ENCODE measurements at places on chromosomes 16 and 17.

DNA sequence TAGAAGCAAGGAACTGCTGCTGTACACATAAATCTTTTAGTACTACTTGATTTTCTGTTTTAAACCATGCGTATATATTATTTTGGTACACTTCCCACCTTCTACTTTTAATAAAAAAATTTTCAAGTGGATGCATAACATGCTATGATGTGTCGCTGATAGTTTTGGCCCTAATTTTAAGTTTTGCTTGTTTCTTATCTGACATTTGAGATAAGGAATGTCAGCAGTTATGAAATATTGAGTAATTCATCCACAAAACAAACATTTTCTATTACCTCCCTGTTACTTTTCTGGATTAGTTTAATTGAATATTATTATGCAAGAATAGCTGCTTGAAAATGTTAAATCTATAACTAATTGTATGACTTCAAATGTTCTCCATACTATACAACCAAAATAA lies 35.8 kb downstream of the N4BP1 start:
- no peak for DNase-seq

DNA sequence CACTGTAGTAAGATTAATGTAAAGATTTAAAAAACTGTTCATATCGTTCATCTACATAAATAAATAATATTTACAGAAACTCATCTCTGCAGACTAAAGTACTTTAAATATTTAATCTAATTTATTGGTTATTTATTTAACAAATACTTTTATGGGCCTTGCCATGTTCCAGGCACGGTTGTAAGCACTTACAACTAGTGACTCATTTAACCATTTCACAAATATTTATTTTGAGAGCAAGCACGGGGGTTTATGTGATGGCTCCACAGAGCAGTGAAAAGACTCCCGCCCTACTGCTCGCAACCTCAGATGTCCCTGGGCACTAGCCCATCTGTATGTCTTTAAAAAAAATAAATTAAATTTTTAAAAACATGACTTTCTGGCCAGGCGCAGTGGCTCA lies 575.9 kb downstream of the WWOX start:
- DNase-seq: no peak

DNA sequence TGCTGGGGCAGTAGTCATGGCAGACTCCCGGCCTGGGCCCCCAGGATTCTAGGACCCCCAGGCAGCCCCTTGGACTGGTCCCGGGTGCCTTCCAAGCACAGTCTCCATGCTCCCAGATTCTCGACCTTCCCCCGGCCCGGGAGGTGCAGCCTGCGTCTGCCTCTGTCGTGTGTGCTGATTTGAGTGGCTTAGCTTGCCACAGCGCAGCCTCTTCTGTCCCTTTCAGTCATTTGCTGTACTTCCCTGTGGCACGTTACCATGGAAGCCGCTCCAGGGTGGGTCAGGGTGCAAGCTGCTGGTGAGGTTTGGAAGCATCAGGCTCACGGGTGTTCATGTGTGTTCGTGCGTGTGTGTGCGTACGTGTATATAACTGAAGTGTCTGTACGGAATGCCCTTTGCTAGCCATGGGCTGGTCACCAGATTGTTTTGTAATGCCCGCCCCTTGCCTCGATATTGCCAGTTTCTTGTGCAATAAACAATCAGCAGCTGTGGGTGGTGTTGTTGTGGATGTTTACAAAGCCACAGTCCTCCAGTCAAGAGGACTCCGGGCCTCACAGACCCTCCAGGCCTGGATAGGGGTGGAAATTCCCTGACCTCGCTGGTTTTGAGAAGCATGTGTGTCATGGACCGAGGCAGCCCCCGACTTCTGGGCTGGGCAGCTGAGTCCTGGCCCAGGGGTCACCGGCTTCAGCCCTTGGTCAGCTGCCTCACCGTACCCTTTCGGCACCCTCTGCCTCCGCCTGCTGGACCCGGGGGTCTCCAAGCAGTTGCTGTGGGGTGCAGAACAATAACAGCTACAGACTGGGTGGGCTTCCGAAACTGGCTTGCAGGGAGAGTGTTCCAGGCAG lies 9.7 kb upstream of the CLEC18A start:
- DNase-seq: no peak

- no peak for DNase-seq
Measured at GRCh38 chr17:281365-281999, 71.1 kb downstream of the RPH3AL start.
